DMS53 (cell line): ENCODE measurements at places on chromosomes 12 and 14.

DNA sequence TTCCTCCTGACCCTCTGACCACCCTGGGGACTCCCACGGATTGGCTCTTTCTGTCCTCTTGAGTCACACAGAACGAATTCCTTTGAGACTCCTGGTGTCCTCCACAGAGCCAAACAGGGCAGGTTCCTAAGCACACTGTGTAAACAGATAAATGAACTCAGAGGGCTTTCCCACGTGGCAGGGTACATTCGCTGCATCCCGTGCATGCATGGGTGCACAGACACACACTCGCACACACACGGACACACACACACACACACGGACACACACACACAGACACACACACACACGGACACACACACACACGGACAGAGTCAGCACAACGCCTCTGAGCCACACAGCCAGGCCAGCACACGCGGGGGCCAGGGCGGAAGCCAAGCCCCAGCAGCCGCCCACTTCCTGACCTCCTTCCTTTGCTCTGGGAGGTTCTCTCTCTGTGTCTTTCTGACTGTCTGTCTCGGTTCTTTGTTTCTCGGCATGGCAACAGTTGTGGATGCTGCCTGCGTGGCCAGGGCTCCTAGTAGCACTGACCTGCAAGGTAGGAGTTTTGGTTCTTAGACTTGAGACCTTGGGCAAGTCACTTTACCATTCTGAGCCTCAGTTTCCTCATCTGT is 706 bp downstream of the CRACR2A start:
- peak; percentile 100 for DNase-seq

- no peak for DNase-seq
Observed at GRCh38 chr12:116337312-116337711, 59.8 kb upstream of the MED13L start.

GRCh38 chr12:106281804-106282203 is 20.7 kb upstream of the TCP11L2 start:
- peak; percentile 56 for DNase-seq

GRCh38 chr12:32105986-32106516 is 596 bp upstream of the BICD1 start:
- DNase-seq = peak; percentile 73

- peak; percentile 84 for DNase-seq
Observed at GRCh38 chr12:8860165-8860961, 37.9 kb downstream of the A2ML1 start.

DNA sequence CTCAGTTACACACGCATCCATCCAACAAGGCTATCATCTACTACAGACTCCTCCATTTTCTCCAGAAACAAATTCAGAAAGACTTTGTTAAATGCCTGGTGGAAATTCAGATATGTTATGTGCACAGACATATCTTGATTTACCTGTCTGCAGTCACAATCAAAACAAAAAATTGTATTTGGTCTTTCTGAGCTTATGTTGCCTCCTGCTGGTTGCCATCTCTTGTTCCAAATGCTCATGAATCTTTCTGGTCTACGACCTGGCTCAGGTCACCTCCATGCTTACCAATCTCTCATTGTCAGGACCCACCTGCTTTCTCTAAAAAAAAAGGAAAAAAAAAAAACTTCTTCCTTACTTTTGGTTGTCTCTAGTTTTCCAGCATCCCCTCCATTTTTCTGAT is 169.2 kb upstream of the PLXNC1 start:
- peak; percentile 66 for DNase-seq
